Transverse colon (tissue), 4 donors: ENCODE measurements at places on chromosomes 1 and 21. TPM values are rescaled to one million over a fixed set of nuclear protein-coding genes. Genes with fewer than 3 reads are reported as not detected.

GRCh38 chr1:193539731-193540459 is 353.5 kb upstream of the B3GALT2 start:
- H3K27ac ChIP-seq, result peak overlapping the region; percentile 38
- no peaks in the 10 kb centered on the region for H3K36me3 ChIP-seq
- H3K4me3 ChIP-seq, result no peak overlapping the region
- H3K4me1 ChIP-seq, result no peaks in the 10 kb centered on the region

Gene ADCY10
- 3.7 TPM for total RNA-seq

- no peaks in the 10 kb centered on the region for H3K36me3 ChIP-seq
- no peak for DNase-seq
- no peaks in the 10 kb centered on the region for H3K4me1 ChIP-seq
- no peak overlapping the region for H3K27ac ChIP-seq
- no peaks in the 10 kb centered on the region for H3K27me3 ChIP-seq
- no peak overlapping the region for H3K4me3 ChIP-seq
Measured at GRCh38 chr1:165052936-165053335, 303.6 kb downstream of the LMX1A start.

Gene FCRL1
- total RNA-seq, result not detected

DNA sequence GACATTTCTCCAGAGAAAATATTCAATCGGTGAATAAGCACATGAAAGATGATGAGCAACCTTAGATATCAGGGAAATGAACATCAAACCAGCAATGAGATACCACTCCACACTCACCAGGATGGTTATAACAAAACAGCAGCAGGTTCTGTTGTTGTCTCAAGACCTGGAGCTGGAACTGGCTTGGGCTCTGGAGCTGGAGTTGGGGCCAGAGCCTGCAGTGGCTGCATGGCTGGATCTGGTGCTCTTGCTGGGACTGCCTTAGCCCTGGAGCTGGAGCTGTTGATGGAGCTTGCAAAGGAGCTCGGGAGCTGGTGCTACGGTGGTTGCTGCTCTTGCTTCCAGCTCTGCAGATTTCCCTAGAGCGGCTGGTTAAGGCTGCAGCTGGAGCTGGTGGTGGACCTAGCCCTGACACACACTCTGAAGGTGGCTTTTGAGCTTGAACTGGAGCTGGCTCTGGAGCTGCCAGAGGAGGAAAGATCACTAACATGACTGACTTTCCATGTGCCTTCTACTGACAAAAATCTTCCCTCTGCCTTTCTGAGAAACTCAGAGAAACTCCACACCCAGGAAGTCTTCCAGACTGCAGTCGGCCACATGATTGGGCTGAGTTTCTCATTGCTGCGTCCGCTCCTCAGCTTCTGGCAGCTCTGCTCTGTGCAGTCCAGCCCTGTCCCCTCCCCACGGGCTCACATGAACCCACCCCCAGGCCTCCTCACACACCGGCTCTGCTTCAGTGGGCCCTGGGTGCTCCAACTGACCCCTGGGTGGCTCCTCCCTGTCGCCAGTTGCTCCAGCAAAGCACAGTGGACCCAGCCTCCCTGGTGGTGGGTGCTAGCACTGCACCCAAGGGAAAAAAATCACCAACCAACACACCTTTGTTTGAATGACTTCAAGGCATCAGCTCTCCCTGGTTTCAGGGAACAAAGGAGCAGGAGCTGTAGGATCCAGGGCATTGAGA is 139.1 kb upstream of the FMN2 start:
- H3K4me3 ChIP-seq, result no peak overlapping the region
- no peak overlapping the region for H3K27ac ChIP-seq
- H3K36me3 ChIP-seq, result no peaks in the 10 kb centered on the region
- DNase-seq, result no peak

DNA sequence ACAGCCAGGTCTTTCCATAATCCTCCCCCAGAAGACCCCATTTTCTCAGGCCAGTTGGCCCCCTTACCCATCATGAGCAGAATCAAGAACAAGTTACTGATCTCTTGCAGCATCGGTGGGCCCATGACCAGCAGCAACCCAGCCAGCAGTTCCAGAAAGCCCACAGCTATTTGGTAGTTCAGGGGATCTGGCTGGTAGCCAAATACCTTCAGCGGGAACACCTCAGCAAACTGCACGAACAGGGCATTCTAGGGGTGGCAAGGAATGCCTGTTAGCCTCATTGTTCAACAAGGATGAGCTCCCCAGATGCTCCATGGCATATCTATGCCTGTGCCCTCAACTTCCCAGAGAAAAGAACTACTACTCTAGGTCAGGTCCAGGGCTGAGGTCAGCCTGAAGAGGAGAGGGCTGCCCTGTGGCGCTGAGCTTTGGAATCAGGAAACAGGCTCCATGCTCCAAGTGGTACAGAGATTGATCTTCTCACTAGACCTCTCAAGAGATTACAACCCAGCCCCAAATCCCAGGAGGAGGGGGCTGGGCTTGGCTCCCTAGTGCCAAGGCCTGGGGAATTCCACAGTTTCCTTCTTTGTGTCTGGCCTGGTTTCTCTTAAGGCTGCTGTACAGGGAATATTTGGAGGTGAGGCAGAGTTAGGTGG is 1.3 kb downstream of the TMEM35B start:
- peak overlapping the region; percentile 91 for H3K27ac ChIP-seq
- no peak for DNase-seq
- no peaks in the 10 kb centered on the region for H3K36me3 ChIP-seq
- peak overlapping the region; percentile 79 for H3K4me3 ChIP-seq

DNA sequence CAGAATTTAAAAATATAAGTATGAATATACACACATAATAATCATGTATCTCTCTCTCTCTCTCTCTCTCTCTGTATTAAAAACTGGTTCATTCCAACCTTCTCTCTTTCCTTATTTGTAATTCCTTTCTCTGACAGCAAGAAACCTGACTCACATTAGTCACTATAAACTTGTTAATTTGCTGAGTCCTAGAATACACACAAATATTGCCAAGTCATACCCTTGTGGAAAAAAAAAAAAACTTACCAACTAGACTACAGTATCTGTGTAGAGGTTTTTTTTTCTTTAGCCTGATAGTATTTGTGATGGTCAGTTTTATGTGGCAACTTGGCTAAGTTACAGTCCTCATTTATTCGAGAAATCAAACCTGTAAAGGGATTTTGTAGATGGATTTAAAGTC is 26.3 kb upstream of the NHLH2 start:
- H3K27ac ChIP-seq, result no peak overlapping the region
- no peaks in the 10 kb centered on the region for H3K4me1 ChIP-seq
- no peak for DNase-seq
- H3K27me3 ChIP-seq, result peaks cover 11% of the 10 kb centered on the region

DNA sequence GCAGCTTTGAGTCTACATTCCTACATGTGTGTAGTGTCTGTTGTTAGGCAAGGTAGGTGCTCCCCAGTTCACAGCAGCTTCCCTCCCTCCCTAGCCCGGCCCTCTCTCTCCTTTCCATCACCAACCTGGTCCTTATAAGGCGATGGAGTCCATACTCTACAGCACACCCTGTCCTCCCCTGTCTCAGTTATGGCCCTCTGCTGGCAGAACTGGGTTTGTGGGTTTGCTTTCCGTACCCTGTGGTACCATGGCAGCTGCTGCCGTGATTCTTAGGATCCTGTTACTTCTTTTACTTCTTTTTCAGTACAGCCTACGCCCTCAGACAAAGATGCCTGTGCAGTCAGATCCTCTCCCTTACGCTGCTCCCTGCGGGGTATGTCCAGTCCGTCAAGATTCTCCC is 31.7 kb downstream of the AK5 start:
- no peak overlapping the region for H3K4me3 ChIP-seq
- no peaks in the 10 kb centered on the region for H3K36me3 ChIP-seq
- H3K4me1 ChIP-seq, result no peaks in the 10 kb centered on the region
- DNase-seq, result no peak
- H3K27me3 ChIP-seq, result no peaks in the 10 kb centered on the region

DNA sequence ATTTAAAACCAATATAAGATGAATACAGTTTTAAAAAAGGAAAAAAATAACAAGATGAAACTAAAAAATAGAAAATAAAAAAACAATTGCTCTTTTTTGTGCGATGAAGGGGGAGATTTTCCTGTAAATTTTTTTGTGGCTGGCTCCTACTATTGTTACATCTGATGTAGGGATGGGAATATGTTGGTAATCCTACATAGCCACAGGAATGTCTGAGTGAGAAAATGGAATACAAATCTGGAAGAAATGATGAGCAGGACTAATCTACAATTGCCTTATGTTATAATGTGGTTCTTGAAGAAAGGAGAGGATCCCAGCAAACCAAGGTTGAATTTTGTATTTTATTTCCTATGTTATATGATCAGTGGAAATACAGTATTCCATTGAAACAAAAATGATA is 40.9 kb downstream of the ATP6V1G3 start:
- H3K36me3 ChIP-seq, result no peaks in the 10 kb centered on the region
- no peak overlapping the region for H3K27ac ChIP-seq
- H3K4me3 ChIP-seq, result no peak overlapping the region
- DNase-seq, result no peak
- no peaks in the 10 kb centered on the region for H3K27me3 ChIP-seq

- H3K27ac ChIP-seq, result no peak overlapping the region
- no peaks in the 10 kb centered on the region for H3K27me3 ChIP-seq
- H3K36me3 ChIP-seq, result no peaks in the 10 kb centered on the region
- no peak for DNase-seq
- H3K4me1 ChIP-seq, result no peaks in the 10 kb centered on the region
Measured at GRCh38 chr1:147798731-147799130, 38.3 kb upstream of the GJA5 start.

Gene RNU1-2
- total RNA-seq, result under 0.01 TPM

GRCh38 chr1:207670192-207670591 is 25.3 kb downstream of the CR1L start:
- no peaks in the 10 kb centered on the region for H3K4me1 ChIP-seq
- no peaks in the 10 kb centered on the region for H3K36me3 ChIP-seq
- H3K27ac ChIP-seq, result no peak overlapping the region
- H3K4me3 ChIP-seq, result no peak overlapping the region
- no peak for DNase-seq
- H3K27me3 ChIP-seq, result peaks cover 77% of the 10 kb centered on the region

Gene SPRR4
- total RNA-seq, result not detected

Gene IFI44
- not detected for total RNA-seq

- H3K4me3 ChIP-seq, result no peak overlapping the region
- no peaks in the 10 kb centered on the region for H3K36me3 ChIP-seq
- no peaks in the 10 kb centered on the region for H3K4me1 ChIP-seq
- no peaks in the 10 kb centered on the region for H3K27me3 ChIP-seq
- no peak for DNase-seq
Measured at GRCh38 chr21:22842875-22843274, 1844.7 kb downstream of the NCAM2 start.

DNA sequence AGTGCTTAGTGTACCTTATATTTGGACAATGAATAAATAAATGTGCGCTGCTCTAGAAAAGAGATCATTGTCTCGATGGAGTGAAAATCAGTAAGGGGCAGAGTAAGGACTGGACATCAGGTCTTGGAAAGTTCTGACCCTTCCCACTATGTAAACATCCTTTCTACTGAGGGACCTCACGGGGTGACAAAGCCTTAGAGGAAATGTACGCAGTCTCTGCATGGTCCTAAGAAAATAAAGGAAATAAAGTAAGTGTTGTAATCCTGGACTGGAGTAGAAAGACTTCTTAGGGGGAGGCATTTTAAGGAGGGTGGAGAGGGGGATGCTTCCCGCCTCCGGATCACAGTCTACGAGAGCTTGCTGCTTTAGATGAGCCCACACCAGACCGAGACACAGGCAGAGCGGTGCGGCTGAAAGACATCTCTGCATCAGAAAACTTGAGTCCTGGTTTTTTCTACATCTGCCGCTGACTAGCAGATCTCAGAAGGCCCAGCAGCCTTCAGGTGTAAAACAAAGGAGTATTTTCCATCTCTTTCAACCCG is 22.3 kb upstream of the GPR137B start:
- H3K4me3 ChIP-seq, result no peak overlapping the region
- H3K4me1 ChIP-seq, result no peaks in the 10 kb centered on the region
- no peak for DNase-seq
- H3K36me3 ChIP-seq, result no peaks in the 10 kb centered on the region
- H3K27ac ChIP-seq, result no peak overlapping the region
- no peaks in the 10 kb centered on the region for H3K27me3 ChIP-seq

DNA sequence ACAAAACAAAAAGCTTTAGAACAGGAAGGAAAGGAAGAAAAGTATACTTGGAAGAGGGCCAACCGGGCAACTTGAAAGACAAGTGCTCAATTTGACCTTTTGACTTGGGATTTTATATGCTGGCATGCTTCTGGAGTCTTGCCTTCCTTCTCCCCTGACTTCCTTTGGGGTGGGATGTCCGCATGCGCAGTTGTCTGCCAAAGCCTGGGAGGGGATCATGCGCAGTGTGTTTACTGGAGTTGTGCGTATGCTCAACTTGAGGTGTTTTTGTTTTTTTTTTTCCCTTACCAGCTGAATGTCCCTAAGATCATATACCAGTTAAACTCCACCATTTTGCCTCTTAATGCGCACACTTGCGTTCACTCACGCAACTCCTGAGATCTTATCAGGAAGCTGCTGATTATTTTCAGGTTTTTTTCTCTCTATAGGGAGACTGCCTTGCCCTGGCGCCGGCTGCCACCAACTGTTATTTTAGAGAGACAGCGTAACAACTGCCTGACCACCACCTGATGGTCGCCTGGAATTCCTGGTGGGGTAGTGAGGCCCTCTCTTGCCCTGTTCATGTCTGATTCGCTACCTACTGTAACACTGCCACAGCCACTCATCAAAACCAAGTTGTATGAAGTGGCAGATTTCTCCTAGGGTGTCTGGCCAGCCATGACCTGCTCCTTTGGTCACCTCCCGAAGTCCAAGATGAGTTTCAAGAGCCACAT is 138.7 kb upstream of the ZNF644 start:
- no peaks in the 10 kb centered on the region for H3K27me3 ChIP-seq
- no peak overlapping the region for H3K27ac ChIP-seq
- DNase-seq, result no peak
- H3K36me3 ChIP-seq, result no peaks in the 10 kb centered on the region
- H3K4me3 ChIP-seq, result no peak overlapping the region
- no peaks in the 10 kb centered on the region for H3K4me1 ChIP-seq

DNA sequence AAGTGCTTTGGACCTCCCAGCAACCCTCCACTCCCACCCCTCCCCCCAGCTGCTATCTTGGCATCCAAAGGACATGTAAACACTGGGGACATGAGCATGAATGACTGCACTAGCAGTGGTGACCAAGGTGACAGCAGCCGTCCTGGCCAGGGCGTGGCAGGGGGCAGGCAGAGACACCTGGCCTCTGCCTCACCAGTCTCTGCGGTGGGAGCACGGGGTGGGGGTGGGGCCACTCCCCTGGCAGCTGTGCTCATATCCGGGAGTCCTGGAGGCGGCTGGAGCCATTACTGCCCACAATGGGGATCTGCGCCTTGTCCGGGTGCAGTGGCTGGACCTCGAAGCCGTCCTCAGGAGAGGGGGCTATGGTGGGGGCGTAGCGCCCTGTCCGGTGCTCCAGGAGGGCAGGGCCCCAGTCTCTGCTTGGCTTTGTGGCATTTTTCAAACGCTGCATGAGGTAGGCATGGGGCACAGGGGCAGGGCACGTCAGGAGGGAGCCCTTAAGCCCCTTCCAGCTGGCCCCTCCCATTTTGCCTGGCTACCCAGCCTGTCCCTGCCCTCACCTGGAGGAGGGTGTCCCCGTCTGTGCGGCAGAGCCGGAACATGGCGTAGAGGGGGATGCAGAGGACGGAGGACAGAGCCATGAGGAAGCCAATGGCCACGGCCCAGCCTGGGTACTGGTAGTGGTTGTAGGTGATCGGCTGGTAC is 6.0 kb downstream of the CCDC24 start:
- no peaks in the 10 kb centered on the region for H3K27me3 ChIP-seq
- peak overlapping the region; percentile 68 for H3K27ac ChIP-seq
- peak; percentile 41 for DNase-seq
- peak overlapping the region; percentile 12 for H3K4me3 ChIP-seq
- no peaks in the 10 kb centered on the region for H3K4me1 ChIP-seq

GRCh38 chr21:44433791-44434567 is 21.3 kb upstream of the LRRC3 start:
- no peak for DNase-seq
- no peaks in the 10 kb centered on the region for H3K36me3 ChIP-seq
- no peak overlapping the region for H3K27ac ChIP-seq
- no peak overlapping the region for H3K4me3 ChIP-seq
- H3K4me1 ChIP-seq, result peaks cover 4% of the 10 kb centered on the region

Gene S100A12
- not detected for total RNA-seq
